Activated B cell treated with CpG ODN at 0.5 μM for 24 hours (primary cell): ENCODE measurements at places on chromosomes 2 and 18. TPM values are rescaled to one million over a fixed set of nuclear protein-coding genes. Genes with fewer than 3 reads are reported as not detected.

The FAM237A gene
- total RNA-seq = not detected in 2 replicates

- peak overlapping the region; percentile 9 for H3K27ac ChIP-seq
- H3K27me3 ChIP-seq = no peaks in the 10 kb centered on the region
- no peak for DNase-seq
- H3K4me3 ChIP-seq = no peak overlapping the region
- H3K4me1 ChIP-seq = peaks cover 15% of the 10 kb centered on the region
- peaks cover 17% of the 10 kb centered on the region for H3K36me3 ChIP-seq
These were observed 50.6 kb downstream of the GALNT3 start for GRCh38 chr2:165743442-165743841.

GRCh38 chr2:208488686-208489564, 82.3 kb downstream of the PTH2R start:
- H3K4me1 ChIP-seq = no peaks in the 10 kb centered on the region
- no peaks in the 10 kb centered on the region for H3K36me3 ChIP-seq
- H3K4me3 ChIP-seq = no peak overlapping the region
- no peaks in the 10 kb centered on the region for H3K27me3 ChIP-seq

GRCh38 chr2:79131687-79132086, 11.4 kb downstream of the REG1A start:
- H3K27ac ChIP-seq = no peak overlapping the region
- no peak overlapping the region for H3K4me3 ChIP-seq
- H3K36me3 ChIP-seq = no peaks in the 10 kb centered on the region
- no peaks in the 10 kb centered on the region for H3K4me1 ChIP-seq

DNA sequence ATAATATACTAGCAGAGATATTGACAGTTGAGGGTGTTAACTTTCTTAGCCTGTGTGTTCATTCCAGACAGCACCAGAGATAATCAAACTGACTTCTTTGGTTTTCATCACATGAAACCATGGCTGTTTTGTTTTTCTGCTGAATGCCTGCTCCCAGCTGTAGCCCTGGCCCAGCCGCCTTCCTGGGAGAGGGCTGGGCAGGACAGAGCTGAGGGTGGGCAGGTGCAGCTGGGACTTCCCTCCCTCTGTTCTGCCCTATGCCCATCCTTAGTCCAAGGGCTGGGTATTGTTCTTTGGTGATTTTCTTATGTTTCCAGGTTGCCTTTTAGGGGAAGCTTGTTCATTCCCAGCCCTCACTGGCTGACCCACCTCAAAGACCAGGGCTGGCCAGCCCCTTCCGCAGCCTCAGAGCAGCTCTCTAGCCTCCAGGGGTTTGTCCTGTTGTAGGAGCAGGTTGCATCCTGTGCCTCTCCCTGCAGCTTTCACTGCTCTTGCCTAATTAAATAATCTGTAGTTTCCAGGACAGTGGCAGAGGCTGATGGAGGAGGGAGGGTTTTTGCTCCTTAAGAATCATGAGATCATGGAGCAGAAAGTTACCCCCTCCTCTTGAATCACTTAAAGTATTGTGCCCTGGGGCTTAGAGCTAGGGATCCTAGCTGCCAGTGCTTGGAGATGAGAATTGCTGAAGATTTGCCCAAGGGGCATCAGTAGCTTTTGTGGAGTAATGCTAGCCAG, 61.4 kb downstream of the MTCL1 start:
- DNase-seq = no peak
- H3K27ac ChIP-seq = no peak overlapping the region
- no peaks in the 10 kb centered on the region for H3K36me3 ChIP-seq
- H3K4me1 ChIP-seq = peaks cover 2% of the 10 kb centered on the region
- no peaks in the 10 kb centered on the region for H3K27me3 ChIP-seq
- H3K4me3 ChIP-seq = no peak overlapping the region

DNA sequence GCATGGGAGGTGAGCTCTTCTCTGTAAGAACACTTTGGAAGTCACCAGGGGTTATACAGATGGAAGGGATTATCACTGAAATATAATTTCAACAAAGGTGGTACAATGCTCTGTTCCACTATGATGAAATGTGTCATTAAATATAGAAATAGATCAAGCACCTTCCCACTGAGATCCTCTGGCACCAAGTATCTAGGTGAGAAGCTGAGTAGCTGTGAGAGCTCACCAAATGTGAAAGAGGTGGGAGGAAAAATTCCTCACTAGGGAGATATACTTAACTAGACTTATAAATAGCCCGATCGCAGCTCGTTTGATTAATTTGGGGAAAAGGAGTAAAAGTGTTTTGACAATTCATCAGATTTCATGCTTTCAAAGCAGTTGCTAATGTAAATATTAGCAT, 247.6 kb downstream of the SMAD2 start:
- H3K27me3 ChIP-seq = no peaks in the 10 kb centered on the region
- peak overlapping the region; percentile 91 for H3K27ac ChIP-seq
- H3K4me3 ChIP-seq = no peak overlapping the region

- DNase-seq = no peak
- peaks cover 29% of the 10 kb centered on the region for H3K4me1 ChIP-seq
- no peak overlapping the region for H3K4me3 ChIP-seq
- no peaks in the 10 kb centered on the region for H3K27me3 ChIP-seq
These were observed 35.8 kb downstream of the MTCL1 start for GRCh38 chr18:8741117-8741516.

The KCNS3 gene
- 1.1 and 1.5 TPM in 2 replicates for total RNA-seq

The MOB4 gene
- total RNA-seq = 21.7 and 22.1 TPM in 2 replicates
